ENCODE measurements at places on chromosomes 1 and 21.

GRCh38 chr1:7042322-7043190, 257.3 kb downstream of the CAMTA1 start:
- DNase-seq, result no peak

- DNase-seq, result no peak
Observed at GRCh38 chr1:172616636-172617035, 42.3 kb upstream of the FASLG start.

GRCh38 chr1:30706528-30706927, 16.9 kb downstream of the MATN1 start:
- DNase-seq, result peak; percentile 18

- no peak for DNase-seq
Observed at GRCh38 chr21:31354604-31355443, 10.8 kb upstream of the TIAM1 start.

DNA sequence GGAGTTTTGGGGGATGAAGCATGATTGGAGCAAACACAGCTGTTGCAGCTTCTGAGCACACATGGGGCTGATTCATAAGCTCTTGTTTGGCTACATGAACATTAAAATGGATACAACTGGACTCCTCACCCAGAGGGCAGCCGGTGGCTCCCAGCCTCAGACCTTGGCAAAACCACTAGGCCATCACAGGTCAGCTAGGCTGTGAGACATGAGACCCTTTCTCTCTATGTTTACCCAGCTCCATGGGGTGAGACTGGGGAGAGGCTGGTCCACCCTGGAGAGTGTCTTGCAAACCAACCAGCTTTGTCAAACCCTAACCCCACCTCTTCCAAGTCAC, 388.7 kb downstream of the PTPRU start:
- DNase-seq, result no peak

DNA sequence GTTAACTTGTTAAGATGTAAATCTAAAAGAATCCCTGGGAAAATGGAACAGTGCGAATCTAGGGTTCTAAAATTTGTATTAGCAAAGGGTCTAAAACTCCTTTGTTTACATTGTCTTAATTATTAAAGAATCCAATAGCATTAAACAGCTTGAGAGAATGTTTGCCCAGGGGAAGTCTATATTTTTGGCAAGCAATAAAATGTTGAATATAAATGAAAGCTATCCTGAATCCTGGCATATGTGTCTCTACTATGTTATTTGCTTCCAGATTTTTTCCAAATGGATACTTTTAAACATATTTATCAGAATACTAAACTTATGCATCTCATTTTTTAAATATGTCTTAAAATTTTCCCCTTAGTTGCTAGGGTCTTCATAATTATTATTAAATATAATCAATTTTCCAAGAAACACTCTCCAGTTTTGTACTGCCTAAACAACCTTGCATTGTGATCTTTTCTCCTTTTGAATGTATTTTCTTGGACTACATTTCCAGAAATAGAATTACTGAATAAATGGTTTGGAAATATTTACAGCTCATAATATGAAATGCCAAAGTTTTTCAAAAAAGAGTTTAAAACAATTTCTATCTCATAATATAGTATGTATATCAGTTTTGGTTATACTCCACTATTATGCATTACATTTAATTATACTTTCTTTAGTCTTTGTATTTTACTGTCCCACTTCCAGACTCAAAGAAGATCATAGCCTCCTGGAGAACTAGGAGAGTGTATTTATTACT, 304.8 kb downstream of the USP25 start:
- DNase-seq, result no peak

- peak; percentile 46 for DNase-seq
Observed at GRCh38 chr1:40257313-40257687, 736 bp upstream of the ZMPSTE24 start.

GRCh38 chr1:229625071-229625914, 629 bp downstream of the TAF5L start:
- DNase-seq, result no peak

- DNase-seq, result no peak
Observed at GRCh38 chr1:219697682-219698081, 84.8 kb upstream of the ZC3H11B start.

DNA sequence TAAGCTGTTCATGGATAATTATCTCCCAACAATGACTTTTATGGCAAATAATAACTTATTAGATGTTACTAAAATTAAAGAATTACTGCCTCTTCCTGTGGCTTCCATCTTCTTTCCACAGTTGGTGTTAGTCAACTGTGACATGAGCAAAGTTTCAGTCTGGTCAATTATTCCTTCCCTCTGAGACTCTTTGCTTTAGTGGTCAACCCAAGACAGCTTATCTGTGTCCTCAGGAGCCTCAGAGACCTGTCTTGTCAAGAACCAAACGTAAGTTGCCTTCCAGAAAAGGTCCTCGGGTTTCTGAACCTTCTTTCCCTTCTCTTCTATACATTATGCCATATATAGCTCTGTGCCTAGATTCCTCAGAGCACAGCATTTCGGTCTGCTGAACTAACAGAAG, 263.2 kb upstream of the ZP4 start:
- DNase-seq, result no peak

DNA sequence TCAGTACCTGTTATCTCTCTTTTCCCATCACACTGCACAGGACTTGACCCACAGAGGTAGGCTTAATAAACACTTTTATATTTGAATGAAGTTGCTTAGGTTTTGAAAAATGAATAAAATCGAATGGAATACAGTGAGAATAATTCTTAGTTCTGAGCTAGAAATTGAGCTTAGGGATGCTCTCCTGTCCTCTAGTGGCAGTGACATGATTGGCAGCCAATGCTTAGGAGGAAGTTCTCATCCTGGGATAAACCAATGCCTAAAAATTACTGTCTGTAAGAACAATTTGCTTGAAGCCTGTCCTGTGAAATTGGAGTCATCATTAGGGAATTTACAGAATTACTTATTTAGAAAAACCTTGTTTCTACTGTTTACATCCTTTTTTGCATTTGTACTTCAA, 21.3 kb upstream of the CYP4X1 start:
- DNase-seq, result no peak

DNA sequence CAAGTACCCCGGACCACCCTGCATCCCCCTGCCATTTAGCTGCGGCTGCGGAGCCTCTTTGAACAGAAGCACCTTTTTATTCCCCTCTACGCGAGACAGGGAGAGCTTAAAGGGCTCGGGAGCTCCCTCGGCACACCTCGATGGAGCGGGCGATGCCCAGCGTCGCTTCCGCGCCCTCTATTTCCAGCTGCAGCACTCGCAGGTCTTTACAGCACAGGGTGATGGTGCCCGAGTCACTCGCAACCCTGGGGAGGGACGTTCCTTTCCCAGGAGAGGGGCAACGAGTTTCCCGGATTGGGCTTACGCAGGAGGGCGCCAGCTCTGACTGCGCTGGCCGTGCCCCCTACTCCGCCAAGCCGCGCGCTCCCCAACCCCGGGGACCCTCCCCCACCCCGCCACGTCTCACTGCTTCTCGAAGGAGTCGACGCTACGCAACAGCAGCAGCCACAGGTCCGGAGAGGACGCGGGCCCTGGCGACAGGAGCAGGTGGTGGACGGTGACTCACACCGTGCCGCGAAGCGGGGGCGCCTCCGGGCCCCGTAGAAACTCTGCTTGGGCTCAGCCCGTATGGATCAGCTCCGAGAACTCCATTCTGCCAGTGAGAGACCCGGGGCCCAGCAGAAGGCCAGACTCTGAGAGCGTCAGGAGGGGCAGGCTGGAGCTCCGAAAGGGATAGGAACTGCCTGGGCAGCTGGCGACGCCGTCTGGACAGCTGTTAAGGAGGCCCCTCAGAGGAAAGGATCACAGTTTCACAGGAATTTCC, 5.8 kb upstream of the FAM167B start:
- peak; percentile 81 for DNase-seq

- no peak for DNase-seq
Observed at GRCh38 chr1:162347281-162347680, 29.4 kb downstream of the SPATA46 start.

- no peak for DNase-seq
Observed at GRCh38 chr1:221778535-221779142, 36.8 kb upstream of the DUSP10 start.

GRCh38 chr1:163467289-163467688, 145.5 kb downstream of the NUF2 start:
- no peak for DNase-seq

DNA sequence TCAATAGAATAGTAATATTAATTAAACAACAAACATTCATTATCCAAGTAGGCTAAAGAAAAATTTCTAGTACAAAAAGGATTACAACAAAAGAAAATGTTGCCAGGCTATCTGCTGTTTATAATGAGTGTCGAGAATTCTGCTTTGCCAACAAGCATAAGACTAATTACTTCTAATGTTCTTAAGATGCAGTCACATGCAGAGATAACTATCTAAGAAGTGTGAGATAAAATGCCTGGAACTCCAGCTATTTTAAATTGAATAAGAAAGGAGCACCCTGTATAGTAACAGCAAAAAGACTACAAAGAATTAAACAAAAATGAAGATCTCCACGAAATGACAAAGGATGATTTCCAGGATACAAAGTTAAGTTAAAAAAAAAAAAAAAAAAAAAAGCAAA, 59.9 kb downstream of the APP start:
- no peak for DNase-seq

- no peak for DNase-seq
Observed at GRCh38 chr1:155569988-155570592, 7.5 kb upstream of the ASH1L start.

- DNase-seq, result no peak
Observed at GRCh38 chr1:40312238-40313205, 4.6 kb downstream of the COL9A2 start.

DNA sequence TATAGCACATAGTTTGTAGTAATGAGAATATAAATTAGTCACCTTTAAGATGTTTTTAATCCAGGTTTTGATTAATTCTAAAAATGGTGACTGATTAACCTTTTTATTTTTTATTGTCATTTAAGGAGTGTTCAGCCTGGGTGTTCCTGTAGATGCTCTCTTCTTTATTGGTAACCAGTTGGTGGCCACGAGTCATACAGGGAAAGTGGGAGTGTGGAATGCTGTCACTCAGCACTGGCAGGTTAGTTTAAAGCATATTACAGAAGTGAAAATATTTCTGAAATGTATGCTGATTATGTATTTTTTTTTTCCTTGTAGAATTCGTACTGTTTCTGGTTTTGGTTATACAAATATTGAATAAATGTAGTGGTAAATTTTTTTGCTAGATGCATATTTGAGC, 28.1 kb downstream of the KCTD3 start:
- DNase-seq, result no peak

DNA sequence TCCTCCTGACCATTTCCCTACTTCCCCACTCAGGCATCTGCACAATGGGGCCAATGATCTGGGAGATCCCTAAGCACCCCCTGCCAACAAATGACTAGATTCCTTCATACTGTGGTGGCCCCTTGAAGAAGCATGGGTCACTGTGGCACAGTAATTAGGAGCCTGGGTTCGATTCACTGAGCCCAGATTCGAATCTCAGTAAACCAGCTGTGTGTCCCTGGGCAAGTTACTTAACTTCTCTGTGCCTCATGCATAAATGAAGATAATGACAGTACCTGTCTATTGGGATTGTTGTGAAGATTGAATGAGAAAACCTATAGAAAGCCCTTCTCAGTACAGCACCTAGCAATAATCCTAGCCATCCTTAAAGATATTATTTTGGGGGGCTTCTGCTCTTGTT, 27.5 kb downstream of the SPAG17 start:
- no peak for DNase-seq

DNA sequence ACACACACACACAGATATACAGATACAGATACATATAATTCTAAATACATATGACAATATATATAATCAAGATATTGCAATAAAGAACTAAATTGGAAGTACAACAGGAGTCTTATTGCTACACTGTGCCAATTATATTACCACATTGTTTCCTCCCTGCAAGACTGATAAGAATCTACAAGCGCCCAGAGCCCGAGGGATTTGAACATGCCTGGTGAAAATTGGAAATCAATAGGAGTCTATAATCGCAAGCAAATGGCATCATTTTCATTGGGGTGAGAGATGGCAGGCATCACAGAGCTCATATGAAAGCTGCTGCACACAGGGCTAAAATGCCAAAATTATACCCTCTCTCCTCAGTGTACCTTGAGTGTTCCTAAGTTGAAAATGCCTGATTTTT, 152.9 kb upstream of the PTBP2 start:
- DNase-seq, result no peak

DNA sequence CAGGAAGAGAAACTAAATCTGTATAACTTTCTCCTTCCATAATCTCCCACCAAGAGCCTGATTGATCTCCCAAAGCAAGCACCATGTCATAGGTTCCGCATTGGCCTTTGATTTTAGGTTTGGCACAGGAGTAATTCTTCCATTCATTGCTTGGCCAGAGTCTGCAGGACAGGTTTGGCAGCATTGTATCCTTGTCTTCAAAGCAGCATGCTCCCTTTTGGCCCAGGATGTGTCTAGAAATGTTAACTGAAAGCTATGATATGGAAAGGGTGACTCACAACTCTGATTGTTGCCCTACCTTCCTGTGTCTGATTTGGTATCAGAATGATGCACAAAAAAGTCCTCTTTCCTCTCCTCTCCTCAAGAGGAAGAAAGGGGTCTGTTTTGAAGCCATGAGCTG, 824.3 kb upstream of the PRMT6 start:
- no peak for DNase-seq

GRCh38 chr1:191125950-191126349, 648.3 kb upstream of the BRINP3 start:
- DNase-seq, result no peak

GRCh38 chr1:15849775-15850324, 2.3 kb downstream of the SPEN start:
- peak; percentile 60 for DNase-seq

- DNase-seq, result no peak
Observed at GRCh38 chr1:111392042-111392441, 35.5 kb downstream of the OVGP1 start.

- no peak for DNase-seq
Observed at GRCh38 chr1:166193057-166193698, 26.4 kb upstream of the FAM78B start.

DNA sequence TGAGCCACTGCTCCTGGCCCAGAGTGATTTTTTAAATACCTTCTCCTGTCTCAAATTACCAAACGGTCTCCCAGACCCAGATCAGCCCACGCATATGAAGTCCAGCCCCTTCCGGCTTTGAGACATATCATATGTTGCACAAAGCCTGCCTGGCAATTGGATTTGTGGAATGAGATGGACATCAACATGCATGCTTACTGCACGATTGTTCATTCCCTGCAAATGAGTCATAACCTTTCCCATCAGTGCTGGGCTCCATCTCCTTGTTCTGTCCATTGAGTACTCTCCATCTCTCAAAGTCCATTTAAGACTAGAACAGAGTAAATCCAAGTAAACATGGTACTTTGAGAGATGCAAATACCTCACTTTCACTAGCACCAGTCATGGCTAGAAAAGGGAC, 612.2 kb upstream of the USP24 start:
- no peak for DNase-seq

- no peak for DNase-seq
Observed at GRCh38 chr1:240170266-240170665, 78.6 kb downstream of the FMN2 start.

- peak; percentile 19 for DNase-seq
Observed at GRCh38 chr1:175169286-175170018, 23.1 kb downstream of the KIAA0040 start.

DNA sequence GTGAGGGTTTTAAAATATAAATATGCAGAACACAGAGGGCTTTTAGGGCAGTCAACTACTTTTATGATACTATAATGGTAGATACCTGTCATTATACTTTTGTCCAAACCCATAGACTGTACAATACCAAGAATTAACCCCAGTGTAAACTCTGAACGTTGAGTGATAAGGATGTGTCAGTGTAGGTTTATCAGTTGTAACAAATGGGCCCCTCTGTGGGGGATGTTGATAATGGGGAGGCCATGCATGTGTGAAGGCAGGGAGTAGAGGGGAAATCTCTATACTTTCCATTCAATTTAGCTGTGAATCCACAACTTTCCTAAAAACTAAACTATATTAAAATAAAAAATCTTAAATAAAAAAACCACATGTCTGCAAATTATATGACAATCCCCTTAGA, 193.5 kb upstream of the CAMK1G start:
- DNase-seq, result no peak
